Non-pigmented ciliary epithelial cell (primary cell): ENCODE measurements at places on chromosomes 2 and 18.

DNA sequence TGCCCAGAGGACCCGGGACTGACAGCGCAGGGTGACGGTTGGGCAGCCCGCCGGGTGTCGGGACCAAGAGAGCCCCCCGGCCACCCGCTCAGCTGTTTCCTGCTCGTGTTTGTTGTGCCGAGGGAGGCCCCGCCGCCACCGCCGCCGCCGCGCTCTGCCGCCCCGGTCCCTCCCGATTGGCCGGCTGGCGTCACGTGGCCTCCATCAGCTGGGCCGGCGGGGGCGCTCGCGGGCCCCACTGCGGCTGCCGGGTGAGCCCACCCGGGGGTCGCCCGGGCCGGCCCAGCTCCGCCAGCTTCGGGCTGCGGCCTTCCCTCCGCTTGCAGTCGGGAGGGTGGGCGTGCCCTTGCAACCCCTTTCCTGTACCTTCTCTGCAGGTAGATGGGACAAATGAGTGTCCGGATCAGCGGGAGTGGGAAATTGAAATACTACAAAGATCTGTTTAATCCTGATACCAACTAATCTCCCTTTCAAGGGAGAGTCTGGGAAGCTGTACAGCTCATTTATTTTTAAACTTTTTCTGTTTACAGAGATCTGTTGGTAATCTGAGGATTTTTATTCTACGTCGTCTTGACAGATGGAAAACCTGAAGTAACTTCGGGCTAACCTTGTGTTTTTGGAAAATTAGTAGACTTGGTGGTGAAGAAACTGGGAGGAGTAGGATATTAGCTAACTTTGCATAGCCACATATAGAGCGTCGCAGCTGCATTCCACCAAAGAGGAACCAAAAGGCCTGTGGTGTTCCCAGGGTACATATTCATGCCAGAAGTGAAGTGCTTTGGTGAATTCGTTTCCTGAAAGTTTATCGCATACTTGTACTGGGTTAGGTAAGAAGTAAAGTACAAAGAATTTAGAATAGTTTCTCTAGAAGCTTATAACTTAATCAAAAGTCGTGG, 1.2 kb downstream of the YPEL5 start:
- DNase-seq = no peak

- no peak for DNase-seq
These were observed 13.3 kb upstream of the PRELID3A start for GRCh38 chr18:12394428-12394827.

- no peak for DNase-seq
These were observed 308.2 kb downstream of the PIEZO2 start for GRCh38 chr18:10841203-10841602.

DNA sequence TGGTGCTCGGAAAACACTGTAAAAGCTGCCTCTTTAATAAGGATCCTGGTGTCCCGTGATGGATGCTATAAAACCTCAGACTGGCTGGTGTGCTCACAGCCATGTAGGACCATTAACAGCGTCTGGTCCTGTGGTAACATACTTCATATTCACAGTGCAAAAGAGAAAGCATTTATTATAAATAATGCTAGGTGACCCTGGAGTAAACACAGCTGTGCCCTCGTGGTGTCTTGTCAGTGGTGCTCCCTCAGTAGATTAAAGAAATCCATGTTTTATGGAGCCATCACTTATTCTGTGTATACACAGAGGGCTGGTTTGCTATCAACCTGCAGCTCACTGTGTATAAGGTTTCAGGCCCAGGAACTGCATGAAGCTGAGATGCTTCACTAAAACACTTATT, 106.9 kb downstream of the CDK15 start:
- DNase-seq = no peak

DNA sequence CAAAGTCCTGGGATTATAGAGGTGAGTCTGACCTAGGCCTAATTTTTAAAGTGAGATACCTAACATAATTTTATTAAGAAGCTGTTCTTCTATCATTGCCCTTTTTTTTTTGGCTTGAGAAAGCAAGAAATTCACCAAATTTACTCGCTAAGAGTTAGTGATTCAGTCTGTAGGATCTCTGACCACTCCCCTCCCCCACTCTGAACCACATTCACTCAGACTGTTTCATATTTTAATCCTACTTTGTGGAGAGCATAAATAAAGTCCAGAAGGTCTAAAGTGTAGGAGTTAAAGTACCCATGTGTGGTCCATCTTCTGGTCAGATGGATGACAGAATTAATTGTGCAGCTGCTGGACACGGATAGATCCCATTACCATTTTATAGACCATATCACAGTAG, 115.8 kb upstream of the MGAT5 start:
- no peak for DNase-seq

- no peak for DNase-seq
These were observed 18.2 kb downstream of the ACSL3 start for GRCh38 chr2:222878877-222879603.

DNA sequence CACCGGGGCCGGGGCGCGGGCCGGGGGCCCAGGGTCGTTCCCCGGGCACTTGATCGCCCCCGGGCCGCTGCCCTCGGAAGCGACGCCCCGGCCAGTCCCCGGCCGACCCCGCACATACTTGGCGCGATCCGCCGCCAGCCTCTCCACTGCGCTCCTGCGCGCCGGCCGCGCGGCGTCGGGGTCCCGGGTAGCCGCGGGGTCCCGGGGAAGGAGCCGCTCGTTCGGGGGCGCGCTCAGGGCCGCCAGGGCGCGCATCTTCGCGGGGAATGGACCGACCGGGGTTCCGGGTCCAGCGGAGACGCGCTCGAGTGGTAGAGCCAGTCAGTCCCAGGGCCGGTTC, 204 bp downstream of the FAM110C start:
- no peak for DNase-seq

GRCh38 chr2:77484026-77484425, 38.1 kb downstream of the LRRTM4 start:
- DNase-seq = no peak

DNA sequence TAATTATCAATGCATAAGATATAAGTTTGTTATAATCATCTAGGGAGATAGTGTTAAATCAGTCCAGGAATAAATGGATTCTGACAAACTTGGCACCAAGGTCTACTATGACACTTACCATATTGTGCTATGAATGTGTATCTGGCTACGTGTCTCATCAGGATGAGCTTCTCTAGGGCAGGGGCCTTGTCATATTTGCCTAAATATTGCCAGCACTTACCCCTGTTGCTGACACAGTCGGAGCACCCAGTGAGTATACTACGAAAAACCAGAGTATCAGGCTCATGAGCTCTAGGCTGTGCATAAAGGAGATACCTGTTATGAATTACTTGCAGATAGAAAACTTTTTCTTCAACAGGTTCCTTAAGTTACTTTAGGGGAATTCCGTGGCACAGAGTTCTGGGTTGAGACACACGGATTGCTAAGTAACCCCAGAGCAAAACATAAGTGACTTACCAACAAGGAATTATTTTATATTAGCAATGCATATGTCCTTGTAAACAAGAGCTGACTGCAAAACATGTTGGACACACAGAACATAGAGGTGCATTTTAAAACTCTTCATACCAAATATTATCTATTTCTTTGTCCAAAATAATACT, 7.7 kb upstream of the TTC39C start:
- no peak for DNase-seq

DNA sequence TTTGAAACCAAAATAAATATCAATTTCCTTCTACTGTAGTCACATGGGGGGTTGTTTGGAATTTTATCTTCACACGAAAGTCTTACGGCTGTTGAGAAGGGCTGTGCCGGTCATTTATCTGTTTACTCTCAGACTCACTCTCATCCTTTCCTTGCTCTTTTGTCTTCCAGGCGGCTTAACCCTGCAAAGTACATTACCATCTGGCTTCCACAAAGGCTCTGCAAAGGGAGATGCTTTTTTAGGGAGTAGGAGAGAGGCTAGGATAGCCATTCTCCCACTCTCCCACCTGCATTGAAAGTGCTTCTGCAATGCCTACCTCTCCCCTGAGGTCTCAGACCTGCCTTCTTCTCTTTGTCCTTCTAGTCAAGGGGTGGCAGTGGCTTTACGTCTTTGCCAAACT, 247.6 kb downstream of the MEIS1 start:
- DNase-seq = no peak

DNA sequence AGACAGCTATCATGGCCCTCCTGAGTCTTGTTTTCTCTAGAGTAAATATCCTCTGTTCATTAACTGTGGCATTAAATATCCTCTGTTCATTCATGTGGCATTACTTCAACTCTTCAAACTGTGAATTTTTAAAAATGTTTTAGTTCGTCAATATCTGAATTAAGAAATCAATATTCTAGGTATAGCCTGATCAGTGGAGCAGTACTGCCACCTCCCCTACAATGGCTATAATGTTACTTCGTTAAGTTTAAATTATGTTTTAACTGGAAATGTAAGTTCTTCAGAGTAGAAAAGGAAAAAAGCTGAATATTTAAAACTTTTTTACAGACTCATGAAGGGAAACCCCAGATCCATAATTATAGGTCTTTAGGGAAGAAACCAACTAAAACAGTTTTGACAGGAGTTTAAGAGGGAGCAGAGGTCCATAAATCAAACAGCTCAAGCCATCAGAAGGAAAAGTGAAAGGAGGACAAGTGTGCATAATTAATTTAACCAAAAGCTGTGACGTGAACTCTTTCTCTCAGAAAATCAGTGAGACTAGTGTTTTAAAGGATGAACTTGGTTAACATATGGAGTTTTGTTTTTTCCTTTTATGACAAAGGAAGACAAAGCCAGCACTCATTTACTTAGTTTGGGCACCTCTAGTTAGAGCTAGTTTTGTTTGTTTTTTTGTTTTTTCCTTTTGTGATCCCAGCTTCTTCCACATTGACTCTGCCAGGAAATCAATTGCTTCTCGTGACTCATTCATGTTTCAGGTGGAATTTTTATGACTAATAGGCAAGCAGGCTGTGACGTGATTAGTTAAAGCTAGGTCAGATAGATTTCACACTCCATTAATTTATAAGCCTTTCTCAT, 44.9 kb downstream of the RBBP8 start:
- peak; percentile 68 for DNase-seq

- DNase-seq = no peak
These were observed 13.2 kb downstream of the NEURL3 start for GRCh38 chr2:96491860-96492497.

GRCh38 chr2:227921648-227922047, 50.2 kb downstream of the DAW1 start:
- DNase-seq = no peak

DNA sequence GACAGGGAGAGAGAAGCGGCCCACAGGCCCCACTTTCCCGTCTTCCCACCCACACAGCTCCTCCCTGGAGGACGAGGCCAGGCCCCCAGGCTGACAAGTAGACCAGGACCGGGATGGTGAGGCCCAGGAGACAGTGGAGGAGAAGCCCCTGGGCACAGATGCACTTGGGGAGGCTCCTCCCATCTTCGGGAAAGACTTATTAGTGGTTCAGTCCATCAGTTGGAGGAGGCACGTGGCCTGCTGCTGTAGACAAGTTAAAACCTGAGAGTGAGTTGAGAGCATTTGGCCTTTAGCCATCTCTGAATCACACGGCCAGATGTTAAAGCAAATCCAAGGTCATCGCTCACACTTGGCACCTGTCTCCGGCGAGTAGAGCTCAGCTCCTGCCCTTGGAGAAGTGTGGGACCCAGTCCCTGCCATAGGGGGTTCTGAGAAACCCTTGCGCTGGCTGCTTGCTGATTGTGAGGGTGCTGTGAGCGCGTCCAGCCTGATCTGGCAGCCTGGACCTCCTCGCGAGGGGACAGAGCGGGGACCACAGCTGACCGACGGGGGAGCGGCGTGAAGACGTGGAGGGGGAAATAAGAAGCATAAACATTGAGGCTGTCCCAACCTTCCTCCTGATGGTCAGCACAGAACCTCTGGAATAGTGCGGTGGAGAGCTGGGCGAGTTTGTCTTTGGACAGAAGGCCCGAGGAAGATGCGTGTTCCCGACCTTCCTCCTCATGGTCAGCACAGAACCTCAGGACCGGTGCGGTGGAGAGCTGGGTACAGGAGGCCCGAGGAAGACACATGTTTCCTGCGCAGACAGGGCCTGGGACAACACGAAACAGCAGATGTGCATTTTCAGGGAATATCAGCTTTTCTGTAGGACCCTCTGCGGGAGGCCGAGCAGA, 24.7 kb upstream of the ALLC start:
- no peak for DNase-seq

- no peak for DNase-seq
These were observed 114.2 kb upstream of the SULT1C3 start for GRCh38 chr2:108125581-108125980.
